ENCODE measurements at places on chromosomes 1 and 21. TPM values are rescaled to one million over a fixed set of nuclear protein-coding genes. Genes with fewer than 3 reads are reported as not detected.

GRCh38 chr1:93842750-93843500 lies 36.1 kb downstream of the DNTTIP2 start:
- no peak for DNase-seq

ALDH4A1 gene
- 39.5 TPM for total RNA-seq

DNA sequence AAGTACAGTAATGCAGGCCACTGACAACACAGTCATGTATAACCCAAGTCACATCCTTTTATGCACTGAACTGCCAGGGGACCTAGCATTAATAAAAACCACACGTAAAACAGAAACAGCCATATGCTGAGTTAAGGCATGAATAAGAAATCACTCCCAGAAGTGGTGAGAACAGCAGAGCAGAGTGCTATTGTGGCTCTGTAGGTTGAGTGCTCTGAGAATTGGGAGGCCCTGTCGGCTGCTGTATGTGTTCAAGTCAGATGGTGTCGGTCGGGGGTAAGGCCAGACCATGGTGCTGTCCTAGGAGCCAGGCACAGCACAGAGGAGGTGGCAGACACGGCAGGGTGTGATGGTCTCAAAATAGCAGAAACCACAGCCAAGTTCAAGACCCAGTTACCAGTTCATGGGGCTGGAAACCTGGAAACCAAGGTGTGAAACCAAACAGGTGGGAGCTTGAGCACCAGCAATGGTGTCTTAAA lies 126.6 kb upstream of the COA6 start:
- no peak for DNase-seq

STIL gene
- total RNA-seq = 3.9 TPM

GRCh38 chr1:111378791-111379190 lies 48.7 kb downstream of the OVGP1 start:
- DNase-seq = no peak

DNA sequence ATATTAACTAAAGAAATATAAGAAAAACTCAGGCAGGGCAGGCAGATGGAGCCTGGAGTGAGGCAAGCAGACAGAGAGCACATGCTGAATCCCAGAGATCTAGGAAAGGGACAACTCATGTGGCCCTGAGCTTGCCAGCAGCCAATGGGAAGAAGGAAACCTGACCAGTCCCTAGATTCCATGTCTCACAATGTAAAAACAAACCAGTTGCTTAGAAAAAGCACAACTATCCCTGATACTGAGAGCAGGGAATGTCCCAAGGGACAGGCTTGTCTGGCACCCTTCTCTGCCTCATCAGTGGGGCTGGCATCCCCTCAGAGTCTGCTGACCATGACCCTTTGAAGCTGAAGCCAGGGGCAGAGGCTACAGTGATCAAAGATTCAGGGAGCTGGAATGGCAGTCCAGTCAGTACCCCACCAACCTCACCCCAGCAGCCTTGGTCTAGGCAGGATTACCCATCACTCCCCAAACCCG lies 27.8 kb downstream of the HSPG2 start:
- DNase-seq = no peak

CLDN19 gene
- total RNA-seq = not detected

ADAMTS4 gene
- total RNA-seq = 78.3 TPM

CRABP2 gene
- total RNA-seq = 97.7 TPM

Measured in vagina (tissue), 2 donors.